ENCODE measurements at places on chromosomes 7 and 10. TPM values are rescaled to one million over a fixed set of nuclear protein-coding genes. Genes with fewer than 3 reads are reported as not detected.

TMEM248 gene
- polyA plus RNA-seq = 87.2 TPM

C10orf62 gene
- polyA plus RNA-seq = 0.14 TPM

ALOX5 gene
- polyA plus RNA-seq = 1.9 TPM

ORAI2 gene
- polyA plus RNA-seq = 10.6 TPM

SSC4D gene
- 1.8 TPM for polyA plus RNA-seq

ITGB8 gene
- 6.6 TPM for polyA plus RNA-seq

CALML5 gene
- polyA plus RNA-seq = not detected

AFAP1L2 gene
- polyA plus RNA-seq = 37.5 TPM

AMPH gene
- polyA plus RNA-seq = 11.4 TPM

WDR86 gene
- 22.3 TPM for polyA plus RNA-seq

GRCh38 chr7:29115130-29115687, 31.1 kb downstream of the CPVL start:
- DNase-seq = no peak

GRCh38 chr7:41847151-41847550, 144.3 kb upstream of the INHBA start:
- DNase-seq = no peak

- DNase-seq = no peak
Measured at GRCh38 chr7:108838198-108838597, 268.5 kb downstream of the DNAJB9 start.

DNA sequence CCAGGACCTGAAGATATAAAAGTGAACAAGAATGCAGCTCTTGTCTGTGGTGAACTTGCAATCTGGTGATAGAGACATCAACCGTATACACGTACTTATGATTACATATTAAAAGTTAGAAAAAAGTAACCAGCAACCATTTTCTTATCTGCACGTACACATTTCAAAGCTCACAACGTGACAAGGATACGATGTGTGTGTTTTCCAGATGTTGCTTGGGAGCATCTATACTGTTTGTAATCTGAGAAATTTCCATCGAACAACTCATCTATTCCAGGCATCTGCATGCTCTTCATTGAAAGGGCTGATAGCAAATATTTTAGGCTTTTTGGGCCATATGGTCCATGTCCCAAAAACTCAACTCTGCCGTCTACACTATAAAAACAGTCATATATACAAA, 23.3 kb downstream of the MALRD1 start:
- DNase-seq = peak; percentile 24

- DNase-seq = no peak
Measured at GRCh38 chr10:54909165-54909564, 108.1 kb upstream of the PCDH15 start.

DNA sequence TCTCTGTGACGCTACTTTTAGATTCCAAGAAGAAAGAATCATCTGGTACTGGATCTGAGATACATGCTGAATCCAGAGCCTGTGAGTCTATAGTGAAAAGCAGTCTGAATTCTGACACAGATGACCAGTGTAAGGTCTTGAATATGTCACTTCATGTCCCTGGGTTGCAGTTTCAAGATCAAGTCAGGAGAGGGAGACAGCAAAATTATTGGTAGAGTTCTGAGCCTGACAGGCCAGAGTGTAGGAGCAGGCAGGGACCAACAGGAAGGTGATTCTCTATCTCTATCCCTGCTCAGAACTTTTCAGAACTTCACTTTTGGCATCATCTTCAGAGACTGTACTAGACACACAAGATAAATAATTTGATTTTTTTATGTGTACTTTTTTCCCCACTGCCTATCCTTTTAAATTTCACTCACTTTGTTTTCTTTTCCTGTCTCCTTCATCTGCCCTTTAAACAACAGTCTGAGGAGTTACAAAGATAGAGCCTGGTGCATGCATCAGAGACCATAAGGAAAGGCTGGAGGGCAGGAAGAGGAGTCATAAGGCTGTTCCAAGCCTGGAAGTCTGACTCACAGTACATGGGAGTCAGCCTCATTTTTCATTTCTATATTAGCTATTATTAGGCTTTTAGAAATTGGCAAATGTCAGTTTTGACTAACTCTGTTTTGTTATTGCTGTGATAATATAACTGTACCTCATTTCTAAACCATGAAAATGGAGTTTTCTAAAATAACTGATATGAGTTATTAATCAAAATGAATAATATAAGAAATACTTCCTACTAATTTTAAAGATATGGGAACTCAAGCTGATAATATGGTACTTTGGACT, 120.2 kb upstream of the TMEM229A start:
- no peak for DNase-seq

DNA sequence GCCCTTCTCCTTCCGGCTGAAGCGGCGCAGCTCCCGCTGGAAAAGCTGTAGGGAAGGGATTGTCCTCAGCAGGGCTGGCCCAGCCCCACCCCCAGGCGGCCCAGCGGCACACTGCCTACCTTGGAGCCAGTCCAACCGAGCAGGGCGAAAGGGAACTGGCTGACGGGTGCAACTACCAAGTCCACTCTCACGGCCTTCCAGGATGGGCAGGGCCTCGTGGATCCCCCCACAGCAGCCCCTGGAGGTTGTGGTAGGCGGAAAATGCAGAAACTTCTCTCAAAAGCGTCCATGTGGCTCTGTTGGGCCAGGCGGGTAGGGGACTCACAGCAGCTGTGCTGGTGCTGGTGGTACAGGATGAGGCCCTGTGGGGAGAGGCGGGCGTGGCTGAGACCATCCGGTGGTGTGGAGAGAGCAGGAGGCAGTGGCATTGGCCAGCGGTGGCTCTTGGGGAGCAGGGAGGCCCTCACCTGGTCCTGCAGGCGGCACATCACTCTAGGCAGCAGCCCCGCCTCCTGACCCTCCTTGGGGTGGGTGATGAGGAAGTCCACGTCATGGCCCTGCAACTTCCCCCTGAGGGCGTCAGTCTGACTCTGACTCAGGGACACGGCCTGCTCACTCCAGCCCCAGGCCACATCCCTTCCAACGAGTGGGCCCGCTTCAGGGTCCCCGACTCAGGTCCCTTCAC, 8.4 kb upstream of the PGAM2 start:
- DNase-seq = no peak

- DNase-seq = no peak
Measured at GRCh38 chr10:98088186-98088971, 46.1 kb upstream of the R3HCC1L start.

GRCh38 chr7:22628112-22628511, 98.9 kb upstream of the IL6 start:
- no peak for DNase-seq

DNA sequence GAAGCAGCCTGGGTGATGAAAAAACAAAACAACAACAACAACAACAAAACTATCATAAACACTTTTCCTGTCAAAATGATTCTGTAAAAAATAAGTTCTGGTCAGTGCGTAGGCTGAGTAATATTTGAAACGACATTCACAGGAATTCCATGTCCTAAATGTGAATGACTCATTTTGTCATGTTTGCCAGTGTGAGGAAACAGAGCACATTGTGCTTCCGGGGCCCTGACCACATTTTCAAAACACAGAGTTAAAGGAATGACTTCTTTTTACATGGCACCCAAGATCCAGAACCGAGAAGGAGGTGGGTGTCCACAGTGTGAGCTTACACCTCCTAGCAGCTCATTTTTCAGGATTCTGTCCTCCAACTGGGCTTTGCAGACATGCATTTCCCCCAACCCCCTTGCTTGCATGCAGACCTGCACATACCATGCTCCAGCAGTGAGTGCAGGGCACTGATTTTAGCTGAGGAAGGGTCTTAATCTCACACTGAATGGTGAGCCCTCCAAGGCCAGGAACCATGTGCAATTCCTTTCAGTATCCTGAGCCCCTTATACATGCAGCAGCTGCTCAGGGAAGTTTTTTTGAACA, 3.0 kb downstream of the CLRN3 start:
- no peak for DNase-seq

DNA sequence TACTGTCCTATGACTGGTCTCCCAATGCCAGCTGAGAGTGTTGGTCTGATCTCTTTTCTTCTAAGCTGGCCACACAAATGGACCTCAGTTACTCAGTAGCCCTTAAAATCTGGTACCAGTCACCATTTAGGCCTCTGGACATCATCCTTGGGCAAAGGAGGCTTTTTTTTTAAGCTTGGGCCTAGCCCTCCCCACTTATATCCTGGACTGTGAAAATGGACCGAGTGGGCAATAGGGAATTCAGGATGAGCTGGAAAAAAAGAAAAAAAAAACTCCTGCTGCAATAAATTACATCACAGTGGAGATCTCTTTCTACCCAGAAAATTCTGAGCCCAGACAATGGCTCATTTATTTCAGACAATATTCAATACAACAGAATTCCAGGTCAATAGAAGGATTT, 68.4 kb downstream of the PARP12 start:
- no peak for DNase-seq

DNA sequence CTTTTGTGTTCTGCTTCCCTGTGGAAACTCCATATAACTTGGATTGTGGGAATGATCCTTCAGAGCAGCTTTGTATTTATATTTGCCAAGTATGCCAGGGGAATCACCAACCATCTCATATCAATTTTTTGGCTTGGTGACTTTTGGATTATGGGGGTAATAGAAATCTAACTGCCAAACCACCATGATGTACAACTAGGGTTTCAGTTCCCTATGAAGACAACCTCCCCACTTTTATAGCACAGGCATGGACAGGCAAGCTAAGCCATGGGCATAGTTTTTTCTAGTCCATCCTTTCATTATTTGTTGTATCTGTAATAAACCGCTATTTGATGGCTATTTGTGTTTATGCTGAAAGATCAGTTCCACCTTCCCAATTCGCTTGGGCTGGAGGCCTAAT, 17.7 kb downstream of the NPY start:
- no peak for DNase-seq

DNA sequence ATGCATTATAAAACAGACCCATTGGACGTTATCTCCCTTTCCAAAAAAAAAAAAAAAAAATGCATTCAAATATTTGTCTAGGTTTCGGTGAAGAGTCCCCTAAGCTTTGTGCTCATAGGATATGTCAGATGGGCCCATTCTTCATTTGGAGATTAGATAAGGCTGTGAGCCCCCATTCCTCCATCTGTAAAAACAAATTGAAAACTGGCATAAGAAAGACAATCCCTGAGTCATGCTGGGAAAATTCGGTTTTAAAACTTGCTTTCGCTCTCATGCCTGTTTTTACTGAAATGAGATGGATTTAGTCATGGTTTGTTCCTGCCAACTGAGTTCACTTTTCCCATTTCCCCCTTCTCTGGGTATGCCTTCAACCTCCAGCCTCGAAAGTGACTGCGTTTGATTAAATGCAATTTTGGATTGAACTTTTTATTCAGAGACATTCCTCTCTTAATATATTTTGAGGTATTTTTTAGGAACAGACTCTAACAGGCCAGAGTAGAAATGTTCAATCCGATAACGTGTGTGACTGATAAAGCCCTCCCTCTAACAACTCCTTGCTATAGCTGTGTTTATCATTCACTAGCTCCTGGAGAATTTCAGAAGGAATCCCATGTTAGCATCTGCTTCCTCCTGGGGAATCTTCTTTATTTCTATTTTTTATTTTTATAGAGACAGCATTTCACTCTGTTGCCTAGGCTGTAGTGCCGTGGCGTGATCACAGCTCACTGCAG, 190.9 kb upstream of the LYZL2 start:
- DNase-seq = no peak

DNA sequence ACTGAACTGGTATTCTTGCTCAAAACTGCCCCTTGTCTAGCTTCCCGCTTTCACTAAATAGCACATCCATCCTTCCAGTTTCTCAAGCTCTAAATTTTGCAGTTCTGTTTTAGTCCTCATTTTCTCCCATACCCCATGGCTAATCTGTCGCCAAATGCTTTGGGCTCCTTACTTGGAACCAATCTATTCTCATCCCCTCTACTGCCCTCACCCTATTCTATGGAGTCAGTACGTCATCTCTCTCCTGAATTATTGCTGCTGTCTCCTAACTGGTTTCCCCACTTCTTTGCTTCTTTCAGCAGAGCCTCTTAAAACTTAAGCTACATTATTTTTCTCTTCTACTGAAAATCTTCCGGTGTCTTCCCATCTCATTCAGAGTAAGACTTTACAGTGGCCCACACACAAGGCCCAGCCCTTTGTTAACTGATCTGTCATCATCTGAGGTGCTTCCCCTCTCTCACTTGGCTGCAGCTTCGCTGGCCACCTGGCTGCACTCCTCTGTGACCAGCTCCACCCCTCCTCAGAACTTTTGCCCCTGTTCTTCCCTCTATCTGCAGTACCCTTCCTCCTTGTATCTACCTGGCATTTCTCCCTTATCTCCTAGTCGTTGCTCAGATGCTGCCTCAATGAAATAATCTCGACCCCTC, 9.9 kb downstream of the STARD3NL start:
- no peak for DNase-seq

GRCh38 chr7:31017032-31017675, 35.0 kb upstream of the ADCYAP1R1 start:
- no peak for DNase-seq

DNA sequence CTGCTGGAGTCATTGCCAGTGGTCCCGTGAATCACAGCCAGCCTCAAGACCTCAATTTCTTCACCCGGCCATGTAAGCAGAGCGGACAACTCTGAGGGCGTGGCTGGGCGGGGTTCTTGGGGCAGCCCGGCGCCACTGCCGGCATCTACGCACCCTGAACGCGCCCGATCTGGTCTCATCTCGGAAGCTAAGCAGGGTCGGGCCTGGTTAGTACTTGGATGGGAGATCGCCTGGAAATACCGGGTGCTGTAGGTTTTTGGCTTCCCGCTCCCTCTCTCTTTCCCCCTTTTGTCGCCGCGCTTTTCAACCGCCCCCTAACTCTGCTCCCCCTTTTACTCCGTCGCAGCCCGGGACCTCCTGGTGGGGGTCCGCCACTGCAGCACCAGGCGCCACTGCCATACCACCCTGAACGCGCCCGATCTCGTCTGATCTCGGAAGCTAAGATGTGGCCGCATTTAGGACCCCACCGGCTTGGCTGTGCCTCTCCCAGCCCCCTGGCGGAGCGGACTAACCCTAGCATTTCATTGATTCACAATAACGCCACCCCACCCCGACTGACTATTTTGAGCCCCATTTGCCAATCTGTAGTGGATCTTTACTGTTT, 25.3 kb downstream of the GARIN1A start:
- peak; percentile 43 for DNase-seq

DNA sequence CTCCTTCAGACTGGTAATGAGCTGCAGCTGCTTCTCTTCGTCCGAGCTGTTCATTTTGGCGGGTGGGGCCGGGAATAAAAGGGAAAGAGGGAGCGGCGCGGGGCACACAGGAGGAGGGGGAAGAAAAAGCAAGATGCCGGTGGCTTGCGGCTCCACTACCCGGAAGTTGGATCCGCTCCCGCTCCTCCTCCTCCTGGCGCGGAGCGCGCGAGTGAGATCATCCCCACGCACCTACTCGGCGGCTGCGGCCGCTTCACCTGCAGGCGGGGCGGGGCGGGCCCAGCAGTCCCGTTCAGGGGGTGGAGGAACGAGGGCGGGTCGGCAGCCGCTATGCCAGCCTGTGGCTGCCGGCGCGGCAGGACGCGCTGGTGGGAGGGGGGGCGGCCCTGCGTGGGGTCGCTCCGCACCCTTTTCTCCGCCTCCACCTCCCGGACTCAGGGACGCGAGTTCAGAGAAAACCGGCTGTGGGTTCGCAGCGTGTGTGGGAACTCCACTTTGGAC, at the start of gene SHTN1:
Gene SHTN1, minus strand, starts transcription at position 162 of the 501 bp plus-strand sequence. Its CDS starts 108 bp downstream, at position 54.
- peak; percentile 94 for DNase-seq

GRCh38 chr7:51141451-51142003, 175.1 kb downstream of the COBL start:
- no peak for DNase-seq
